Glomerular endothelial cell (primary cell): ENCODE measurements at places on chromosomes 4 and X.
A peak's percentile ranks its signal among the peaks of the same experiment; 100 is the strongest.

GRCh38 chr4:82905205-82905604, 4.7 kb downstream of the THAP9 start:
- no peak for DNase-seq

- DNase-seq = peak; percentile 22
These were observed 35.2 kb downstream of the SLC25A5 start for GRCh38 chrX:119503484-119503861.

- no peak for DNase-seq
These were observed 102.6 kb downstream of the FSTL5 start for GRCh38 chr4:162061214-162061613.

GRCh38 chr4:42268824-42269223, 116.4 kb upstream of the BEND4 start:
- DNase-seq = no peak

DNA sequence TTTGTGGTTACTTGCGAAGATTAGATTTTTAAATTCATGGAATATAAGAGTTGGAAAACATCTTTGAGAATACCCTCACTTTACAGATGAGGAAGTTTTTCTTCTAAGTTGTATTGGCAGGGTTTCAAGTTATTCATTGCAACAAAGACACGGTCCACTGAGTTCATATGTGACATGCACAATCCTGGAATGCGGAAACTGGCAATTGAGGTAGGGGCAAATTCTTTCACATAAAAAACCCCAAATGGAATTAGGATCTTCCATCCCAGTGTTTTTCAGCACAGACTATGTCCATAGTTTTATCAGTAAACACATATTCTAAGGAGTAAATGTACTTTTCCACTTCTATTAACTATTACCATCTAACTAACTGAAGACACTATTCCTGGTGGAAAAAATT, 81.8 kb upstream of the NAP1L5 start:
- DNase-seq = peak; percentile 51

GRCh38 chr4:114474188-114474800, 124.3 kb upstream of the UGT8 start:
- DNase-seq = no peak
